ENCODE measurements at places on chromosomes 4 and X. TPM values are rescaled to one million over a fixed set of nuclear protein-coding genes. Genes with fewer than 3 reads are reported as not detected.
A peak's percentile ranks its signal among the peaks of the same experiment; 100 is the strongest.

The MAGEA10 gene
- total RNA-seq = not detected

The AFM gene
- total RNA-seq = not detected

GRCh38 chrX:14776901-14777300, 96.0 kb downstream of the FANCB start:
- no peaks in the 10 kb centered on the region for H3K4me1 ChIP-seq
- H3K27me3 ChIP-seq = no peaks in the 10 kb centered on the region
- DNase-seq = no peak
- no peak overlapping the region for H3K4me3 ChIP-seq

GRCh38 chr4:141133146-141133998, at the start of gene RNF150:
Gene RNF150 (minus strand): TSS chr4:141133469.
- H3K36me3 ChIP-seq = no peaks in the 10 kb centered on the region
- H3K27ac ChIP-seq = peak within 1 kb of the TSS; percentile 78
- no peaks in the 10 kb centered on the region for H3K4me1 ChIP-seq
- peaks cover 68% of the 10 kb centered on the region for H3K27me3 ChIP-seq

GRCh38 chrX:20500171-20500865, 233.6 kb upstream of the RPS6KA3 start:
- H3K4me3 ChIP-seq = no peak overlapping the region
- peaks cover 5% of the 10 kb centered on the region for H3K27me3 ChIP-seq
- no peaks in the 10 kb centered on the region for H3K36me3 ChIP-seq
- H3K27ac ChIP-seq = no peak overlapping the region

- H3K4me1 ChIP-seq = no peaks in the 10 kb centered on the region
- no peak for DNase-seq
- no peak overlapping the region for H3K27ac ChIP-seq
These were observed 4.9 kb downstream of the SMR3A start for GRCh38 chr4:70365479-70365878.

GRCh38 chr4:155759372-155760252, 791 bp downstream of the GUCY1B1 start:
- H3K4me1 ChIP-seq = peaks cover 4% of the 10 kb centered on the region
- no peaks in the 10 kb centered on the region for H3K36me3 ChIP-seq
- H3K27ac ChIP-seq = peak overlapping the region; percentile 86
- peak overlapping the region; percentile 68 for H3K4me3 ChIP-seq
- H3K27me3 ChIP-seq = no peaks in the 10 kb centered on the region

The SPANXN4 gene
- total RNA-seq = not detected

DNA sequence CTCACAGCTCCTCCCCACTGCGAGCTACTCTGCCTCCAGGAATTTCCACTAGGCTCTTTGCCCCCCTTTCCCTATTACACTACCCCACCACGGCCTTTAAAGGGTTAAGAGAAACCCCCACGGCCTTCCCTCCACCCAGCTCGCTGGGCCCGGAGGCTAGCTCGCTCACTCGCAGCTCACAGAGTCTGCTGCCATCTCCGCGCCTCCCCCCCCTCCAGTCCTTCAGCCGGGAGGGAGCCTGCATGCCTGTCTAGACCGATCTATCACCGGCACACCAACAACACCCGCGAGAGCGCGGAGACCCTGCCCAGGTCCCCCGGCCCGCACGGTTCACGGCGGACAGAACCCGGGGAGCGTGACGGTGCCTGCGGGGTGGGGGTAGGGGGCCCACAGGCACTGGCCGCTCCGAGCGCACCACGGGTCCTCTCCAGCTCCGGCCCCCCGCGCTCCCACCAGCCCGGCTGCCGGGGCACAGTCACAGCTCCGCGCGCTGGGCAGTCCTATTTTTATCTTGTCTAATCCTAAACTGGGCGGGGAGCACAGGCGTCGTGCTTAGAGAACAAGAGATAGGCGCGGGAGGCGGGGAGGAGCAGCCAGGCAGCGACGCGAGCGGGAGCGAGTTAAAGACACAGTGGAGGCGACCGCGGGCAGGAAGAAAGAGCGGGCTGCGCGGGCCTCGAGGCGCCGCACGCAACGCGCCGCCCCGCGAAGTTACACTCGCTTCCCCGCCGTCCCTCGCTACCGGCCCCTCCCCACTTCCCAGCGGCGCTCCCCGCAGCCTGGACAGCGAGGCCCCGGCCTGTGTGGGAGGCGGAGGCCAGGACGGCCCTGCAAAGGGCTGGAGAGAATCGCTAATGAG, 3.5 kb downstream of the BCOR start:
- H3K4me3 ChIP-seq = peak overlapping the region; percentile 76
- no peaks in the 10 kb centered on the region for H3K27me3 ChIP-seq
- peak overlapping the region; percentile 92 for H3K27ac ChIP-seq
- H3K4me1 ChIP-seq = peaks cover 20% of the 10 kb centered on the region

The GAGE13 gene
- not detected for total RNA-seq
